ENCODE measurements at places on chromosomes 5 and 9.

GRCh38 chr5:135503871-135504270, 31.9 kb downstream of the NEUROG1 start:
- DNase-seq: no peak

- no peak for DNase-seq
Observed at GRCh38 chr5:124481419-124481818, 265.0 kb downstream of the ZNF608 start.

DNA sequence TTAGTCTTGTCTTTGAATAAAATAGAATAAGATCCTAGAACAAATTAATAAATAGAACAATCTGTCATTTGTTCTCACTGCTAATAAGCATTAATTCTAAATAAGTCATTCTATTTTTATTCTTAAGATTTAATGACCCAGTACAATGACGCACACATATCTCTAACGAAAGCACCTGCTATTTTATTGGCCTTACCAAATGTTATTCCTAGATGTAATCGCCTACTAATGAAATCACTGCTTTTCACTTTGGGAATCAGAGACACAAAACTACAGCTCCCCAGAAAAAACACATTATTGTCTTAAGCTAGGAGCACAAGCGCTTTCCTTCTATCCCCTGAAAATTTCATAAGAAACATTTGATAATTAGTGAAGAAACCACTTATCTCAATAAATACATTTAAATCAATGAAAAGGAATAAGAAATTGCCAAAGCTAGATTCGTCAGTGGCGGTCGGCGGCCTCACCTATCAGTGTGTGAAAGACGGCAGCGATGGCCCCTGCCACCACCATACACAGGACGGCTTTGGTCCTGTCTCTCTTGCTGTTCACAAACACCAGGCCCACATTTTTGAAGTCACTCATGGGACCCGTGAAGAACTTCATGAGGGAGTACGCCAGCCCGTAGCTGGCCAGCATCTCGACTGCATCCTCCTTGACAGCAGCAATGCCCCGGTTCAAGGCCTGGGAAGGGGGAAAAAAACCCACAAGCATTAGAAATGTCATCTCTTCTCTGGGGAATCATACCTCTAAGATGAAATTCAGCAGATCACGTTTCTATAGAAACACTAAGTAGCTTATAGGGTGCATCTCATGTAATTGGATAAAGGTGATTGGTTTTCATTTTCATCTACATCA, 102.8 kb downstream of the ANKH start:
- no peak for DNase-seq

GRCh38 chr5:147387109-147387508, 122.8 kb downstream of the DPYSL3 start:
- DNase-seq: no peak

- DNase-seq: no peak
Observed at GRCh38 chr5:54093081-54093492, 217.3 kb downstream of the ARL15 start.

DNA sequence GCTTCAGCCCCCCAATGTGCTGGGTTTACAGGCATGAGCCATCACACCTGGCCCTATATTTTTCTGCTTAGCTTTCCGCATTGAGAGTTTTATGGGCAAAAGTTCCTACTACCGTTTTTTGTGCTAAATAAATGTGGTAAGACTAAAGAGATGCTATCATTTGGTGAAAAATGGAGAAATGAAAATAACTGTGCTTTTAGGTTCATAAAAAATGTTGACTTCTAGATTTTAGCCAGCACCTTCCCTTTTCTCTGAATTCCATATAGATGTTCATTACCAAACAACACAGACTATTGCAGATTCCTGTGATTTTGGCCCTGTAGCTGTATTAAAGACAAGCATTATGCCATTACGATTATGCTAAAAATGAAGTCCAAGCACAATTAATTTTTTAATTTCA, 72.0 kb upstream of the CTSL start:
- no peak for DNase-seq

- no peak for DNase-seq
Observed at GRCh38 chr9:114500697-114501292, 4.5 kb downstream of the WHRN start.

DNA sequence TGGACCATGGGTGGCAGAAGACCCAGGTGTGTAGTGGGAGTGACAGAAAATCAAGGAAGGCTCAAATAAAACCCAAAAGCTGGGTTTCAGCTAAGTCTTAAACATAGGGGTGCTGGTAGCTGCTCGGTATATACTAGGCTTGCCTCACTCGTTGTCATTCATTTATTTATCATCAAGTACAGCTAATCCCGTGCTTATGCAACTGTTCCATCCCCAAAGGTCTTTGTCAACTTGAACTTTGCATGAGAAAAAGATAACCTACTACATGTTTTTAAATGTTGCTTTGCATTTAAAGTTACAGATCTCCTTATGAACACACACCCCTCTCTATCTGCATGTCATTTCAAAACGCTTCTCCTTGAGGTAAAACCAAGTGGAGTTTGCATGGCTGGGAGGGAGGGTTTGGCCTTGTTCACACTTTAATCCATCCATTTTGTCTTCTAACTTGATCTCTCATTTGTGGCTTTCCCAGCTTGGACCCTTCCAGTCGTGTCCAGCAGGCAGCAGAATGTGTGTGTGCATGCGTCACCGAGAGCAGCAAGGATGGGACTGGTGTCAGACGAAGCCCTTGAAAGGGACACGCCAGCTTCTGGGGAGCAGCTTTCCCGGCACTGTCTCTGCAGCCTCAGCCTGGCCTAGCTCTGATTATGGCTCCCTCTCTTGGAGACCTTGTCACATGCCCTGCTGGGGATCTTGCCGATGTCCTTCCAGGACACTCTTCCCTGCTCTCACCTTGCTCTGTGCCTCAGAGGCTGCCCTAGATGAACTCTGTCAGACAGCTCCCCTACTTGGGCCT, 133.5 kb downstream of the GADD45G start:
- DNase-seq: no peak

DNA sequence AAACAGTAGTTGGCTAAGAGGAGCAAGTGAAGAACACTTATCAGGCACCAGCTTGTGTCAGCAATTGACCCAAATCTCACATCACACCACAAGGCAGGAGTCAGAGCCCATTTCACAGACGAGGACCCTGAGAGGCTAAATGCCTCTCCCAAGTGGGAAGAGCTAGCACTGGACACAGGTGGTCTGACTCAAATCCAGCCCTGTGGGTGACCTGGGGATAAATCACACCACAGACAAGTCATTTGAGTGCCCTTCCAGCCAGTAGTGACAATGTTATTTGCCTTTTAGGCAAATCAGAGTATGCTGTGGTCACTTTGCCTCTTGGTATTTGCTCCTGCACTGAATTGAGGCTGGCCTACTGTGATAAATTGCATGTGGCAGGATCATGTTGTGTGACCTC, 138.7 kb downstream of the SYK start:
- DNase-seq: no peak

DNA sequence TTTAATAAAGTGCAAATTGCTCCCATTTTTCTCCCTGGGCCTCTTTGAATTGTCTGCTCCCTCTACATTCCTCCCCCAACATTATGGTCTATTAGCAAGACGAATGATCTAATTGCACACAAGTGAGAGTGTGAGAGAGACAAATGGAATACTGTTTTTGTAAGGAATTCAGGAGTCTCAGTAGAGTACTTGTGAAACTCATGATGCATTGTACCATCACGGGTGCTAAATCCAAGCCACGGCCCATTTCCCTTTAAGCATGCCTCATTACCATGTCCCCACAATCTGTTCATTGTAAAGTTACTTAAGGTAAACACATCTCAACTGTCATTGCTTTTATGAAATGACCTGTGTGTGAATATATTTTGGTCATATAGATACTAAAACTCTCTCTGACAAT, 62.8 kb downstream of the CD180 start:
- DNase-seq: no peak

- no peak for DNase-seq
Observed at GRCh38 chr5:133265257-133265656, 213.4 kb downstream of the HSPA4 start.

All from stimulated activated naive CD4-positive, alpha-beta T cell treated with Interleukin-2 at 50 U/mL for 16 hours (primary cell).